Urinary bladder (tissue), 4 donors: ENCODE measurements at places on chromosomes 2 and 18. TPM values are rescaled to one million over a fixed set of nuclear protein-coding genes. Genes with fewer than 3 reads are reported as not detected.

The PLGLB1 gene
- 1.7 TPM for polyA plus RNA-seq

The PCARE gene
- 0.25 TPM for polyA plus RNA-seq

The MPP4 gene
- polyA plus RNA-seq = 0.10 TPM

The FBXO48 gene
- polyA plus RNA-seq = 0.68 TPM

The LIPG gene
- polyA plus RNA-seq = 0.85 TPM

The SERPINB11 gene
- polyA plus RNA-seq = not detected
